T-helper 17 cell (primary cell): ENCODE measurements at places on chromosomes 1 and 21.

DNA sequence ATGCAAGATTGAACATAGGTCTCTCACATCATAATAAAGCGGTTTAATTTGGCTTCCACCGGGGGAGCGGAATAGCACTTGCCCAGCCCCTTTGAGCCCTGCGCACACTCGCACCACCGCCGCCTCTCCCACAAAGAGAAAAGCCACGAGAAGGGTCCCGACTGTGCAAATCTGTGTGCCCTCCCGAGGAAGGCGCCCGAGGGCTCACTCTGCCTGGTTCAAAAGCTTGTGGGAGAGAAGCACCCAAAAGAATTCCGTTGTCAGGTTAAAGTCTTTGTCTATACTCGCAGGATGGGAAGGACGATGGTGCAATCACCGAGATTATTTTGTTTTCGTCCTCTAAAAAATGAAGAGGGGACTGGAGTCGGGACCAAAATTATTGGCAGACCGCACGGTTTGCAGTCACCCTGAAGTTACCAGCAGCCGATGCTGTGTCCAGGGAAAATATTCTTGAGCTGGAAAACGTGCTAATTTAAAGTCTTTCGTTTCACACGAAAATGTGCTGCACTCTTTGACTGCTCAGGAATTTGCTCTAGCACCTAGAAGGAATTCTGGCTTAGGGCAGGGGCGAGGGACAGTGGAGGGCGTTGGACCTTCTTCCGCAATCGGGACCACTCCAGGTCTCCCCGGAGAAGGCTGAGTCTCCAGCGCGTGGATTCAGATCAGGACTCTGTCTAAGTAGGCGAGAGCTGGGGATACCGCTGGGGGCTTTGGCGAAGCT, 6.6 kb upstream of the SIM2 start:
- no peak overlapping the region for H3K27ac ChIP-seq
- H3K4me1 ChIP-seq = peaks cover 4% of the 10 kb centered on the region
- H3K36me3 ChIP-seq = peaks cover 2% of the 10 kb centered on the region
- H3K27me3 ChIP-seq = peaks cover 93% of the 10 kb centered on the region
- H3K4me3 ChIP-seq = peak overlapping the region; percentile 15

DNA sequence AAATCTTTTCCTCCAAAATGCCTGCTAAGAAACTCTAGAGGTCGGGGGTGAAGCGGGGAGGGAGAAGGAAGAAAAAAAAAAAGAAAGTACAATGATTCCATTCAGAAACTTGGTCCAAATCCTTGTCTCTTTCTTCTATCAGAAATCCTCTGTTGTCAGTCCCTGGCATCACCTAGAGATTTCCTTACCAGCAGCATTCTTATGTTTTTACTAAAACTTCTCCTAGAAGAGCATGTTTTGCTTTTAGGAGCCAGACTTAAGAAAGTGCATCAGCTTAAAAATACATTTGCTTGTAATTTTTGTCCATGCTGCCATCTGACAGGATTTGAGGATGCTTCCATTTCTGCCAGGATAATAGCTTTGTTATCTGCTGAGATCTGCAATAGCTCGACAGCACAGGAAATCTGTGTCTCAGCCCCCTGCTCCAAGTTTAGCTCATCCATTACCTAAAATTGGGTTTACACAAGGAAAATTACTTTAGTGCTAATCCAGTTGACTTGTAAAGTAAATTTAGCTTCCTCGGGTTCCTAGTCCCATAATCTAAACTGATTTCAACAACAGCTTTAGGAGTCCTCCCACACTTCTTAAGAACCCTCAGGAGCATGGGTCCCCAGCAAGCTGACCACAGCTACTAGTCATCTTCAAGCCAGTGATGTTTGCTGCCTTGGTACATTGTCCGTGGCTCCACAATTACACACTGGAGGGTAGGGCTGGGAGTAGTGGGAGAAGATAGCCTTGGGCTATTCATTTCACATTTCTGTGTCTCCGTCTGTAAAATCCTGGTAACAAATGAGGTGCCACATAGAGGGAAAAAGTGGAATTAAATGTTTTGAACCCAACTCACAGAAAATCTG, 92.3 kb upstream of the UBE2U start:
- no peaks in the 10 kb centered on the region for H3K36me3 ChIP-seq
- H3K4me3 ChIP-seq = no peak overlapping the region
- no peak overlapping the region for H3K27ac ChIP-seq
- no peaks in the 10 kb centered on the region for H3K4me1 ChIP-seq
- peaks cover 56% of the 10 kb centered on the region for H3K27me3 ChIP-seq

DNA sequence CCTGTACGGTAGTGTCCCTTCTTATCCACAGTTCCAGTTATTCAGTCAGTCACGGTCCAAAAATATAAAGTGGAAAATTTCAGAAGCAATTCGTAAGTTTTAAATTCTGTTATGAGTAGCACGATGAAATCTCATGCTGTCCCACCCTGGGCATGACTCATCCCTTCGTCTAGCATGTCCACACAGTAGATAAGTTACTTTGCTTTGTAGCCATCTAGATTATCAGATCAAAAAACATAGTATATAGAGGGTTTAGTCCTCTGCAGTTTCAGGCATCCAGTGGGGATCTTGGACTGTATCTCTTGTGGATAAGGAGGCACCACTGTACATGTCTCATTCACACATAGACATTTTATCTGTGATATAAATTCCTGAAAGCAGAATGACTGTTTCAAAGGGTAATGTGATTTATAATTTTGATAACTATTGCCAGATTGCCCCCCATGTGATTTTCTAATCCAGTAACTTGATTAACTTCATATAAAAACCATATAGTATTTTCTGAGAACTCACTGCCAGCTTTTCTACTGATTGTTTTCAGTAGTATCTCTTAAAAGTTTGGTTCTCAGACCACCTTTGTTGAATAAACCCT, 143.3 kb downstream of the DYRK1A start:
- peaks cover 14% of the 10 kb centered on the region for H3K36me3 ChIP-seq
- no peak for DNase-seq
- H3K4me3 ChIP-seq = no peak overlapping the region
- no peaks in the 10 kb centered on the region for H3K27me3 ChIP-seq
- H3K27ac ChIP-seq = peak overlapping the region; percentile 4

DNA sequence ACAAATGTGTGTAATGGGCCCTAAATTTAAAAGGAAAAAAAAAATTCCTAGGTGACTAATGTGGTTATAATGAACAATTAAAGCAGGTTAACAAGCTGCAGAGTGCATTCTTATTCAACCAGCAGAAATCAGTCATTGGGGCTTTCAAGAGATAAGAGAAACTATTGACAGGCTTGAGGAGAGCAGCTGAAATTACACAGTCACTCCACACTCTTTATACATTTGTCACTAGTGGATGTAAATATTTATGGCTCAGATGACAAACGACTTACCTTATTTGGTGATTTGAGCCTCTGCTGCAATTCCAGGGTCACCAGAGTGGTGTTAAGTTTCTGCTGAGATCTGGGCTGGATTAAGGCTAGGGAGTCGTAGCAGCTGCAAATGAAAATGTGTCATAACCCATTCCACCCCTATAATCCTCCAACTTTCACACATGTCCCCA, 896.3 kb downstream of the TTLL7 start:
- H3K36me3 ChIP-seq = peaks cover 2% of the 10 kb centered on the region
- no peak overlapping the region for H3K27ac ChIP-seq
- H3K27me3 ChIP-seq = no peaks in the 10 kb centered on the region
- H3K4me1 ChIP-seq = no peaks in the 10 kb centered on the region

DNA sequence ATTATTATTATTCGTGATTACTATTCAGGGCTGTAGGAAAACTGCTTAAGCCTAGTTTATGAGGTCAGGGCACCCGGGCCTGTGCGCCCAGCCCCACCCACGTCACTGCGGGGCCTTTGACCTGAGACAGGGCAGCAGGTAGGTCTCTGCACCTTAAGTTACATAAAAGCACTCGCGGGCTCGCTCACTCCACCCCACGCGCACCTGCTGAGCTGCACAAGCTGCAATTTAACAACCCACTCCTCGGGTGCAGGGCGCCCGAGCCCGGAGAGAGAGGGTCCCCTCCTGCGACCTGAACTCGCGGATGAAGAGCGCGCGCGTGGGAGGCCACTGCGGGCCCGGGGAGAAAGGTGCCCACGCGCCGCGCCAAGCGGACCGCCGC, 477 bp downstream of the ICMT start:
- DNase-seq = no peak
- H3K27ac ChIP-seq = peak overlapping the region; percentile 79
- H3K4me1 ChIP-seq = peaks cover 15% of the 10 kb centered on the region
- H3K4me3 ChIP-seq = peak overlapping the region; percentile 91
- no peaks in the 10 kb centered on the region for H3K36me3 ChIP-seq
- H3K27me3 ChIP-seq = peaks cover 16% of the 10 kb centered on the region
